NCI-H82 (cell line): ENCODE measurements at places on chromosomes 7 and 10.

GRCh38 chr10:24209946-24210491, 1.1 kb downstream of the KIAA1217 start:
- no peak for DNase-seq

GRCh38 chr10:93085272-93085859, 11.7 kb downstream of the CYP26A1 start:
- DNase-seq = no peak

DNA sequence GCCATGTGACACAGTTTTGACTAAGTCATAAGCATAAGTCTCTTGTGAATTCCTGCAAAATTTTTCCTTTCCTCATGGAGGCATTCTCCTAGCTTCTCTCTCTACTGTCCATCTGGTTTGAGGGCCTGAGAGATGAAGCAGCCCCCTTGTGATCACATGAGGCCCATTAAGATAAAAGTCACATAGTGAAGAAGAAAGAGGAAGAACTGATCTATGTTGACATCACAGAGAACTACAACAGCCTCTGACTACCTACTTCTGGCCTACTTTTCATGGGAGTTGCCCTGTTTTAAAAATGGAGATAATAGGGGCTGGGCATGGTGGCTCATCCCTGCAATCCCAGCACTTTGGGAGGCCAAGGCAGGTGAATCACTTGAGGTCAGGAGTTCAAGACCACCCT, 50.4 kb downstream of the TFEC start:
- DNase-seq = no peak

GRCh38 chr10:92180399-92180798, 110.5 kb downstream of the CPEB3 start:
- DNase-seq = no peak
